ENCODE measurements at places on chromosomes 16 and 17.

GRCh38 chr17:42270170-42270535, 6.0 kb downstream of the STAT5B start:
- no peak overlapping the region for H3K4me3 ChIP-seq
- H3K4me1 ChIP-seq: peaks cover 46% of the 10 kb centered on the region
- no peaks in the 10 kb centered on the region for H3K27me3 ChIP-seq
- no peak for DNase-seq
- H3K36me3 ChIP-seq: no peaks in the 10 kb centered on the region

DNA sequence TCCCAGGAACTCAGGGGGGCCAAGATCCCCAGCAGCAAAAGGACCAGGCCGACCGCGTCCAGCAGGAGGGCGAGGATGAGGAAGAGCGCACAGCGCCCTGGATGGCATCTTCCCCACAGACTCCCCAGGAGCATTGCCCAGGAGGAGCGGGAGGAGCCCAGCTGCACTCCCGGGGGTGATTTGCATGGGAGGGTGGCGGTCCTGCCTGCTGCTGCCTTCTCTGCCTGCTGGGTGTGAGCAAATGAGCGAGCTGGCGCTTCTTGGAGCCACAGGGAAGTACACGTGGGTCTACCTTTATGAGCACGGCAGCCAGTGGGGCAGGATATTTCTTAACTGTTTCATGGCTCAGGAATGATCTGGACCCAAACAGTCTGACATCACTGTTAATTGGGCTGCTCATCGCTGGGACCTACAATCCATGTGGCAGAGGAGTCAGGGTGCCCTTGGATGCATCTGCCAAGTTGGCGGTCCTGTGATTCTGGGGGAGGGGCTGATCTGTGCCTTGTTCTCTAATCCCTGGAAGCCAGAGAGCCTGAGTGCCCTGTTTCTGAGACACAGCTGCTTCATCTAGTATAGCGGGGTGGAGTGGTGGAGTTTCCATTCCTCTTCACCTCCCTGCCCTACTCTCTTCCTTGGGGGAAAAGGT, at the start of gene TMEM238L:
Gene TMEM238L, minus strand, starts transcription at position 270 of the 646 bp plus-strand sequence. Its CDS starts 136 bp downstream, at position 134.
- no peaks in the 10 kb centered on the region for H3K27me3 ChIP-seq
- no peaks in the 10 kb centered on the region for H3K36me3 ChIP-seq
- no peaks in the 10 kb centered on the region for H3K4me1 ChIP-seq
- H3K4me3 ChIP-seq: no peak within 1 kb of the TSS
- DNase-seq: no peak
- no peak within 1 kb of the TSS for H3K27ac ChIP-seq

GRCh38 chr16:22624800-22625533, 114.3 kb downstream of the NPIPB5 start:
- no peaks in the 10 kb centered on the region for H3K36me3 ChIP-seq
- H3K4me1 ChIP-seq: peaks cover 52% of the 10 kb centered on the region
- no peaks in the 10 kb centered on the region for H3K27me3 ChIP-seq
- H3K27ac ChIP-seq: no peak overlapping the region
- no peak overlapping the region for H3K4me3 ChIP-seq

DNA sequence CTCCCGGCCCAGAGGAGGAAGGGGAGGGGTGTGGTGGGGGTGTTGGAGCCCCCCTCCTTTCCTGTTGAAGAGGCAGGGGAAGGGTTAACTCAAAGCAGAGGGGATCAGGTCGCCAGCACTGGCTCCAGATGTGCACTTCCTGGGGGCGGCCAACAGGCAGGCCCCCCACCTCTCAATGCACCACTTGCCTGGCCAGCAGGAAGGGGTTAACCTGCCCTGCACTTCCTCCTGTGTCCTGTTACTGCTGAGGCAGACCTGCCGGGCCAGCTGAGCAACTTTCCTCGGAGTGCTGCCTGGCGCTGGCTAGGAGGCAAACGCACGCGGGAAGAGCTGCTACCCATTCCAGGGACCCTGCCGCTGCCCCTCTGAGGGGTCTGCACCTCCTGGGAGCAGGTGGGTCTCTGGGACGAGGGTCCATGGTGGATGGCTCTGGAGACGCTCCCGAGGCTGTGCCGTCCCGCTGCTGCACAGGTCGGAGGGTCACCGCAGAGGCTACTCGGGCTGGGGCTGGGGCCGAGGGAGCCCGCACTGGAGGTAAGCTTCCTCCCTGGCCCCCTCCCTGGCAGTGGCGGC, at the start of gene EPN3:
Gene EPN3, plus strand, starts transcription at position 284 of the 573 bp plus-strand sequence. CDS start 3,822 bp downstream, outside the sequence.
- peak; percentile 78 for DNase-seq
- peaks cover 28% of the 10 kb centered on the region for H3K27me3 ChIP-seq
- H3K4me1 ChIP-seq: peaks cover 12% of the 10 kb centered on the region
- no peak within 1 kb of the TSS for H3K27ac ChIP-seq
- H3K4me3 ChIP-seq: peak within 1 kb of the TSS; percentile 86
- no peaks in the 10 kb centered on the region for H3K36me3 ChIP-seq

GRCh38 chr17:59680314-59680713, 26.9 kb downstream of the PTRH2 start:
- no peak overlapping the region for H3K4me3 ChIP-seq
- DNase-seq: no peak
- H3K4me1 ChIP-seq: no peaks in the 10 kb centered on the region
